ENCODE measurements at places on chromosomes 16 and 17.

- no peak for DNase-seq
Measured at GRCh38 chr17:76236603-76237002, 3.7 kb downstream of the RNF157 start.

DNA sequence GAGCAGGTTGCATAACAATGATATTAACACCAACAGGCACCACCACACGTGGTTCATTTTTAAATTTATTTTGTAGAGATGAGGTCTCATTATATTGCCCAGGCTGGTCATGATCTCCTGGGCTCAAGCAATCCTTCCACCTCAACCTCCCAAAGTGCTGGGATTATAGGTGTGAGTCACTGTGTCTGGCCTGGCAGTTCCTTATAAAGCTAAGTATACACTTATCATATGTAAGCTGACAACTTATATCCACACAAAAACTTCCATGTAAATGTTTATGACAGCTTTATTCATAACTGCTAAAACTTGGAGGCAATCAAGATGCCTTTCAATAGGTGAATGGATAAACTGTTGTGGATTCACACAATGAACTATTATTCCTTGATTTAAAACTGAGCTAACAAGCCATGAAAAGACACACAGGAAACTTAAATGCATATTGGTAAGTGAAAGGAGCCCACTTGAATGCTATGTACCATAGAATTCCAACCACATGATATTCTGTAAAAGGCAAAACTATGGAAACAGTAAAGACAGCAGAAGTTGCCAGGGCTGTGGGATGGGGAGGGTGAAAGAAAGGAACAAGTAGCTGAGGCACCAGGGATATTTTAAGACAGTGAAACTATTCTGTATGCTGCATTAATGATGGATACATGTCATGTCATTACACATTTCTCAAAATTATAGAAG lies 156.5 kb upstream of the KCNJ18 start:
- no peak for DNase-seq

GRCh38 chr16:75230471-75231110 lies 11.8 kb downstream of the CTRB1 start:
- DNase-seq, result no peak

DNA sequence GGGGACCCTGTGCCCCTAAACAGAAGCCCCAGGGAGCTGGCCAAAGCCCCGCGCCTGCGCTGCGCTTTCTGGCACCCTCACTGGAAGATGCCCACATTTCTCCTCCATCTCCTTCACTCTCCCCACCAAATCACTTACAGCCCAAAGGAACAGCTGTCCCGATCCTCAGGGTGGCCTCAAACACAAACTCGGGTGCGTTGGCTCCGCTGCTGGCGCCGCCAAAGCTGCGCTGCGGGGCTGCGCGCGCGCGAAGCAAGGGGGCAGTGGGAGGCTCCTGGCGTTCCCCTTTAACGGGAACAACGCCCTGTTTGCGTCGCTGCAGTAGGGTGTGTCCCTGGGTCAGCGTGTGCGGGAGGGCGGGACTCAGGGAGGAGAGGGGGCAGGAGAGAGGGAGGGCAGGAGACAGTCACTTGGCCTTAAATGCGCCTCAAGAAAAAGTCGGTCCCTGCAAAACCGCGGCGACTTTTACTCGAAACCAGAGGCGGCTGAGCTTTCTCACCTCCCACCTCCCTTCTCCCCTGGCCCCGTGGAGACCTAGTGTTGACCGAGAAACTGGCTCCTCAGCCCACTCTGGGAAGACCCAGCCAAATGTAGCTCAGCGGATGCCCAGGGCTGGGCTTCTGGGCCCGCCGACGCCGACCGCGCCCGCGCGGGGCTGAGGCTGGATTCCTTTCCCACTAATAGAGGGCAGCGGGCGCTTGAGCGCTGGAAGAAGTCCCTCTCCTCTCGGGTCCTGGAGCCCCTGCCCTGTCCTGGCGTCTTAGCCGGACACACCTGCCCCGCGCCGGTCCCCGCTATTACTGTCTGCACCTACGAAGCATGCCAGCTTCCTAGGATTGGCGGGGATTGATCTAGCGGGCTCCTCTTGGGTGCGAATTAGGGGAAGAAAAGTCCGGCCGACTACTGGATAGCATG lies 2.6 kb downstream of the PMP22 start:
- peak; percentile 40 for DNase-seq

DNA sequence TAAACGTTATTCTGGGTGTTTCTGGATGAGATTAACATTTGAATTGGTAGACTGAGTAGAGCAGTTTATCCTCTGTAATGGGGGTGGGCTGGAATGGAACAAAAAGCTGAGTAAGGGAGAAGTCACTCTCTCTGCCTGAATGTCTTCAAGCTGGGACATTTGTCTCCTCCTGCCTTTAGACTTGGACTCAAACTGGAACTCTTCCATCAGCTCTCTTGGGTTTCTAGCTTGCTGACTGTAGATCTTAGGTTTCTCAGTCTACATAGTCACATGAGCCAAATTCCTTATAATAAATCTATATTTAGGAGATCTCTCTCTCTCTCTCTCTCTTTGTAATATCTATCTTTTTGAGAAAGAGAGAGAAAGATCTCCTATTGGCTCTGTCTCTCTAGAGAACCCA lies 553.3 kb upstream of the CDH11 start:
- DNase-seq, result no peak

DNA sequence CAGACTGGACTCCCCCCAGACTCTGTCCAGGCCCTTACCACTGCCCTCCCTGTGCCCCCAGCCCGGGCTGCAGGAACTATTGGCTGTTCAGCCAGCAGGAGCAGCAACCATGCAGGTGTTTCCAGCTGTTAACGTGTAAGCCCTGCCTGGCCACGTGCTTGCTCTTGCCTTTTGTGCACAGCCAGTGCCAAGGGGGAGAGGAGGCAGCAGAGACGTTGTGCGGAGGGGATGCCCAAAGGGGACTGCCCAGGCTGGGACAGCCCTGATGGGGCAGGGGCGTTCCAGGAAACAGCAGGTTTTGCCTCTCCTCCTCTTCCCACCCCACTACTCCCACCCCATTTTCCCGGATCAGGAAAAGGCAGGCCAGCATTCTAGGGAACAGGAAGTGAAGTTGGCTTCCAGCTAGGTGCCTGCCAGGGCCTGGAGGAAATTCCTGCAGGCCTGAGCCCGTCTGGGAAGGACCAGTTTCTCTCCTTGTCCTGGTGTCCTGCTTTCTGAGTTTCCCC lies 16.7 kb upstream of the LASP1NB start:
- no peak for DNase-seq

DNA sequence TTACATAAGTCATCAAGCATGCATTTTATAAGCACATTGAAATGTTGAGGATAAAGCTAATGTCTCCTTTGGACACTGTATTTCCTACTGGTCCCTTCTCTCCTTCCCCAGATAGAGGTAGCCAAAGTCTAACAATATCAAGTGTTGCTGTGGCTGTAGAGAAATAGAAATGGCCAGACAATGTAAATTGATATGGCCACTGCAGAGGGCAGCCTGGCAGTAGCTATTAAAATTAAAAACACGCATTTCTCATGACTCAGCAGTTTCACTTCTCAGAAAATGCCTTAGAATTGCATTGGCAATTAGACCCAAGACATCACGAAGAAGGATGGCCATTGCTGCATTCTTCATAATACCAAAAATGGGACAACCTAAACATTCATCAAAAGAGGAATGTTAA lies 46.8 kb upstream of the MRTFB start:
- DNase-seq, result no peak

DNA sequence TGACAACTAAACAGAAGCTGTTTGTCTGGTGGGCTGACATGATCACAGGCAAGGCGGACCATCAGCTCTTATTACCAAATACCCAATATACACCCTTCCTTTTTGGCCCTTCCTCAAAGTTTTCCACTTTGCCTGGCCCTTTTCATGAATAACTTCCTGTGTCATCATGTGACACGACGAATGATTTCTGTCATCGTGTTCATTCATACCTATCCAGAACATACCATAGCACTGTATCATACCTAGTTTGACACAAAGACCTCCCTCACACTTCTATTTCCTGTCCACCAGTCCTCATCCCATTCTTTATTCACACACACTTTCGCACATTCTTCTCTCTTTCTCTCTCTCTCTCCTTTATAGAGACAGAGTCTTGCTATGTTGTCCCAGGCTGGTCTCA lies 131.8 kb downstream of the STX8 start:
- DNase-seq, result no peak

DNA sequence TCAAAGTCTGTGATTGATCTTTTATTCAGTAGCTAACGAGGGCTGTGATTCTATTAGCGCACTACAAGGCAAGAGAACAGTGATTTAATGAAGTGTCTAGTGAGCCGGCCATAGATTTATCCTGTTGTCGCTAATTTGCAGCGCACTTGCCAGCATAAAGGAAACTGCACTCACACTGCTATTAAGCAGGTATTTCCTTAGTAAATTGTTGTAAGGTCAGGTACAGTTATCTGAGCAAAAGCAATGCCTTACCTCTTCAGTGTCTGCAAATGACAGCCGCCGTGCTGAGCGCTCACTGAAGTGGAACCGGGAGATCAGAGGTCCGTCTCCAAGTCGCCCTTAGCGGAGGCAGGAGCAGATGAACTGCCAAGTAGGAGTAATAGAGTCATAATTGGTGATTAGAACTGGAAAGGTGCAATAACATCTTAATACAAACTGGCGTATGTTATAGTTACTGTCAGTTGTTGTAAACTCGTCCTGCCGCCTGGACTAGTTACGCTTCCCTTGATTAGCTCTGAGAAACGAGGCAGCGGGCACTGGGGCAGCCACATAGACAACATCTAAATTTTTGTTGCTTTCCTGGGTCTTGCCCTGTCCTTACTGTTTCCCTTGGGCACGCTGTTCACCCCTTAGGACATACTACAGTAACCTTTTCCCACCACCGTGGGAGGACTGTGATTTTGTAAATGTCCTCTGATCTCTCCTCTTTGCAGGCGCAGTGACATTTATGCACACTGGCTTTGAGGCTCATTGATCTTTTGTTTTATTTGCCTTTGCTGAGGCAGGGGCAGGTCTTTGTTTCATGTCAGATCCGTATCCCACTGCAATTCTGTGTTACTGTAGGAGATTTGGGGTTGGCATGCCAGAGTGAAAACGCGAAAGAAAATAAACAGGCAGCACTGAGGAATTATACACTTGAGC lies 363.1 kb downstream of the WWOX start:
- DNase-seq, result no peak

DNA sequence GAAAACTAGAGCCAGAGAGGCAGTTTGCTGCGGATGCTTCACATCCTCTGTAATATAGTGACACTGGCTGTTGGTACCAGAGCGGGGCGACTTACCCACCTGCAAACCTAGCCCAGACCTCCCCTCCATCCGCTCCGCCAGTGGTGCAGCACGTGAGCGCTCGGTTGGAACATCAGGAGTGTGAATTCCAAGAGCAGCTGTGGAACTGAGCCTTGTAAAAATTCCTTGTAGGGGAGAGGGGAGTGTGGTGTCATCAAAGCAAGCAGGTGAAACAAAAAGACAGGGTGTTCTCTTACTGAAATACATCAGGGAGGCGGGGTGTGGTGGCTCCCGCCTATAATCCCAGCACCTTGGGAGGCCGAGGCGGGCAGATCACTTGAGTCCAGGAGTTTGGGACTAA lies 51.3 kb downstream of the CCDC42 start:
- no peak for DNase-seq

GRCh38 chr16:85138073-85138824 lies 26.0 kb upstream of the CIBAR2 start:
- no peak for DNase-seq

- no peak for DNase-seq
Measured at GRCh38 chr17:29650396-29650795, 27.7 kb upstream of the CORO6 start.
